LNCaP clone FGC (cell line): ENCODE measurements at places on chromosomes 6 and 20.

DNA sequence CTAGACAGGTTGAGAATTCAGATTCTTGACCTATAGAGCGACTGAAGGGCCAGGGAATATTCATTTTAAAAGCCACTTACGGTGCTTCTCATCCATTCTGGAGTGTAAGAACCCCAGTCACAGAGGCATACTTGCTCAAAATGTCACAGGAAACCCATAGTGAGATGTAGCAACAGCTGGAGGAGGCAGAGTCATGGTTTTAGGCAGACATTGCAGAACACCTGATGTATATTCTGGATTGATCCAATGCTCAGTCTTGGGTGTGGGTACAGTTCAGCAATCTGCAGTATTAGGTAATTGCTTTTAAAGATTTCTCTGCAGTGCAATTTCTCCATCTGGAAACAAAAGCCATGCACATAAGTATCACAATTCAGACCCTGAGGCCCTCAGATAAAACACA lies 137.4 kb upstream of the SLC22A23 start:
- DNase-seq, result no peak

GRCh38 chr20:60465993-60466686 lies 507.9 kb downstream of the CDH26 start:
- DNase-seq, result no peak

DNA sequence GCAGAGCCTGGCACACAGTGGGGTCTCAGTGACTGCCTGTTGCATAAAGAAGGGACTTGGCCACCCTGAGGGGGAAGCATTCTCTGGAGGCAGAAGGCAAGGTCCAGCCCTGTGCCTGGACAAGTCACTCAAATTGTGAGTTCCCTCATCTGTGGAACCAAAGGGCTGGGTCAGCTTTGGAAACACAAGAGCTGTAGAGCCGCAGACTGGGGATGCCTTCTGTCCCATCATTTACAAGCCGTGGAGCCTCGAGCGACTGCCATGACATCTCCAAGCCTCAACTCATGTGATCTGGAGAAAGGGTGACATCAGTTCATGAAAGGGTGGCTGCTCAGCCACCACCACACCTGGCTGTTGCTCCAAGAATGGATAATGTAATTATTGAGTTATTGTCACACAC lies 20.4 kb upstream of the SIRPD start:
- DNase-seq, result no peak

- DNase-seq, result no peak
Measured at GRCh38 chr6:119961450-119961849, 611.9 kb upstream of the MAN1A1 start.

- no peak for DNase-seq
Measured at GRCh38 chr6:44268095-44268628, 2.1 kb upstream of the TMEM151B start.

- DNase-seq, result no peak
Measured at GRCh38 chr6:167134448-167135328, 11.8 kb downstream of the CCR6 start.

DNA sequence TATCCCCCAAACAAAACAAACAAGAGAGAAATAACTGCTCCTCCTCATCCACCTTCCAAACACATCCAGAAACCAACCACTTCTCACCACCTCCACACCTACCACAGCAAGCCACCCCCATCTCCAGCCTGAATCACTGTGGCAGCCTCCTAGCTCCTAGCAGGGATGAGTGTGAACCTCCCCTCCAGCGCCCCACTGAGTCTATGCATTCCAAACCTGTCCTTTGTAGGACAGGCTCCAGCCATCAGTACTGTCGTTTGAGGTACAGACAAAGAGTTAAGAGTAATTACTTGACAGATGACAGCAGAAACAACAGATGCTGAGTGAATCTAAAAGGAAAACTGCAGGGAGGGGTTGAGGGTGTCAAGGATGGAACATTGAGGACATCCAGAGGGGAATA lies 2.4 kb downstream of the METTL24 start:
- no peak for DNase-seq

GRCh38 chr6:22670605-22671004 lies 101.2 kb downstream of the HDGFL1 start:
- DNase-seq, result no peak

GRCh38 chr20:19275630-19276071 lies 63.2 kb downstream of the SLC24A3 start:
- DNase-seq, result peak; percentile 64

DNA sequence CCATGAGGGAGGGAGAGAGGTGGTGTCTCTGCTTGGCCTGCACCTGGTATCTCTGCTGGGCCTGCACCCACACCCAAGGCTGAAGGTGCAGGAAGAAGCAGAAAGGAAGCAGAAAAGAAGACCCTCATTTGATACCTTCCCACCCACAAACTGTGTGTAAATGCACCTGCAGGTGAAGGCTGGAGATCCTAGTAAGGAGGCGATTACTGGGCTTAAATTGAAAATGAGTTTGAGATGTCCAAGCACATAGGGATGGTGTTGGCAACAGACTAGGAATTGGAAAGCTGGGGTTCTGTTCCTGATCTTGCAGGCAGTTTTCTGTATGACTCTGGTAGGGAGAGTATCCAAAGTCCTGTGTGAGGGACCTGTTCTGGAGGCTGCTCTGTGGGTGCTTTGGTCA lies 74.7 kb downstream of the LYRM2 start:
- no peak for DNase-seq

GRCh38 chr6:36570264-36570663 lies 23.0 kb upstream of the STK38 start:
- DNase-seq, result no peak

DNA sequence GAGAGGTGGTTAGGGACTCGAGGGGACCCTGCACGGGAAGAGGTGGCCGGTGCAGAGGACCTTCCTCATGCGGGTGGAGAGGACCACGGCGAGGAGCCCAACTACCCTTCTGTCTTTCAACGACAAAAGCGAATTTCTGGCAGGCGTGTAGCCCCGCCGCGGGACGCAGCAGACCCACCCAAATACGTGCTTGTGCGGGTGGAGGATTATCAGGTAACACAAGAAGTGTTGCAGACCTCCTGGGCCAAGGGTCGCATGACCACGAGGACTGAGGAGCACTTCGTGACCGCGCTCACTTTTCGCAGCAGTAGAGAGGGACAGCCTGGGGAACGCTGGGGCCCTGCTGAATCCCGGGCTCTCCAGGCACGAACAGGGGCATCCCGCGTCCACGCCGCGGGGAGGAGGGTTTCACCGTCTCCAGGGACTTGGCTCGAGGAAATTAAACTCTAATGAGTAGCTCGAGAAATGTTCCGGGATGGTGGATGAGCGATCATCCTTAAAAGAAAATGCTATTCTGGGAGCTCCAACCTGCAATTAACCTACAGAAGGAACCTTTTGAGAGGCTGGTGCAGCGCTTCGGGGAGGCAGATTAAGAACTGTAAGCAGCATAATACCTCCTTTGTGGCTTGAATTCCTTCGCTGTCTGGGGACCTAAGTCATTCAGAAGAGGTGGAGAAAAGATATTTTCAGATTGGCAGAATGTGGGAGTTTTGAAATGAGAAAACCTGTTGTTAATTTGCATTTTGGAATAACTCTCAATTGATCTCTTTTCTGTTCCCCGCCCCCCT lies 804 bp downstream of the C6orf141 start:
- DNase-seq, result no peak

GRCh38 chr6:105449756-105450390 lies 47.0 kb upstream of the PREP start:
- DNase-seq, result no peak

GRCh38 chr20:62876902-62877816 lies 15.5 kb upstream of the TCFL5 start:
- no peak for DNase-seq

DNA sequence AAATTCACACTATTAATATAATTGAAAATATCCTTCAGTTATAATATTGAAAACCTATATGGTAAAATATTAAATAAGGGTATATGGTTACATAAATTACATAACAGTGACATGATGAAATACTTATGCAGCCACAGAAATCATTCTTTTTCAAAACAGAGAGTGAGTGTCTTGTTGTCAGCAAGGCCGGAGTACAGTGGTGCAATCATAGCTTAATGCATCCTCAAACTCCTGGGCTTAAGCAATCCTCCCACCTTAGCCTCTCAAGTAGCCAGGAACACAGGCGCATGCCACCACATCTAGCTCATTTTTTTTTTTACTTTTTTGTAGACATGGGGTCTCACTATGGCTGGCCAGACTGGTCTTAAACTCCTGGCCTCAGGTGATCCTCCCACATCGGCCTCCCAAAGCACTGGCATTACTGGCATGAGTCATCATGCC lies 40.4 kb downstream of the FAM8A1 start:
- DNase-seq, result no peak

GRCh38 chr6:143773506-143774150 lies 69.5 kb upstream of the LTV1 start:
- DNase-seq, result peak; percentile 17

GRCh38 chr6:132494954-132495353 lies 18.0 kb downstream of the STX7 start:
- no peak for DNase-seq

- no peak for DNase-seq
Measured at GRCh38 chr6:113744861-113745260, 112.3 kb upstream of the MARCKS start.

- no peak for DNase-seq
Measured at GRCh38 chr6:146027586-146028251, 1.1 kb upstream of the GRM1 start.

- DNase-seq, result no peak
Measured at GRCh38 chr20:37574199-37574890, 46.7 kb upstream of the BLCAP start.

- no peak for DNase-seq
Measured at GRCh38 chr20:9615766-9616454, 101.5 kb downstream of the LAMP5 start.

- no peak for DNase-seq
Measured at GRCh38 chr20:11451793-11452291, 465.9 kb upstream of the BTBD3 start.

GRCh38 chr20:48538058-48538825 lies 289.6 kb downstream of the PREX1 start:
- no peak for DNase-seq

GRCh38 chr6:5723841-5724691 lies 282.7 kb downstream of the NRN1 start:
- no peak for DNase-seq

- DNase-seq, result no peak
Measured at GRCh38 chr6:116512734-116513133, 1.3 kb downstream of the CALHM5 start.

DNA sequence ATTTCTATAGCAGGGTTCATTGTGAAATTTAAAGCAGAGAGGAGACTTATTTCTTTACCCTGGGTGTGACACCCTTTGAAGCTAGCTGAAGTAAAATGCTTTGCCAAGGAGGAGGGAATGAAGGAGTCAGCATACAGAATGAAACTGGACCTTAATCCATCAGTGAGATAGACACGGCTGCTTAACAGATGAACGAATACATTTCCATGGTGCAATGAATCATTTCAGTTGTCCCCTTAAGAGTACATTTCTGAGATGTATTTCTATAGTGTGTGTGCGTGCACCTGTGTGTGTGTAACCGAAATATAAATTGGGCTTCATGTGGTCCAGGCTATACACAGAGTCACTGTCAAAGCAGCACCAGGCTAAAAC lies 73.8 kb upstream of the CD93 start:
- no peak for DNase-seq

DNA sequence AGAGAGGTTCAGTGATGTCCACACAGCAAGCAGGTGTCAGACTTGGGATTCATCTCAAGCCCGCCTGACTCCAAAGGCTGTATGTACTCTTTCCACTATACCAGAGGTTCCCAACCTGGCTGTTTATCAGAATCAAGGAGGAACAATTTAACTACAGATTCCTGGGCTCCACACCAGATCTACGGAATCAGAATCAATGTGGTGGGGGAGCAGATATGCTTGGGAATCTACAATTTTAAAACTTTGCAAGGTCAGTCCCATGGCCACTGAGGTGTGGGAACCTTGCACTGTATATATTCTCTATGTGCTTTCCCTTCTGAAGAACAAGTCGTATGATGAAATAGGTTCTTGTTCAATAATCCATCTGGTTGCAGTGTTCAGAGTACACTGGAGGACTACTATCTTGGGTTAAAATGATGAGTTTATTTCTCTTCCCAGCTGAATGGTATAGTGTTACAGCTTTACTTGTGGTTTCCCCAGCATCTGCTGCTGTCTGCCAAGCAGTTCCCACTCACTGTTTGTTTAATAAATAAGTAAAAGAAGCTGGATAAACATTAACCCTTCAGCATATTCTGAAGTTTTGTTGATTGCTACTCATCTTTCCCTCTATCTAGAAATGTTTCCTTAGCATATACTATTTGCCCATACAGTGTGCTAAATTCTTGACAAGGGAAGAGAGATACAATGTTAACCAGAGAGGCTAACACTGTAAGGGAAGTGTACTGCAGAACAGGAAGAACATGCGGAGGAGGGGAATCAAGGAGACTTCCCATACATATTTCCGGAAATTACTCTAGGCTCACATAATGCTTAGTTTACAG lies 9.9 kb downstream of the TTI1 start:
- DNase-seq, result peak; percentile 38

- no peak for DNase-seq
Measured at GRCh38 chr20:10427060-10427692, 6.8 kb downstream of the MKKS start.

- DNase-seq, result no peak
Measured at GRCh38 chr20:63361519-63362435, 628 bp upstream of the CHRNA4 start.

DNA sequence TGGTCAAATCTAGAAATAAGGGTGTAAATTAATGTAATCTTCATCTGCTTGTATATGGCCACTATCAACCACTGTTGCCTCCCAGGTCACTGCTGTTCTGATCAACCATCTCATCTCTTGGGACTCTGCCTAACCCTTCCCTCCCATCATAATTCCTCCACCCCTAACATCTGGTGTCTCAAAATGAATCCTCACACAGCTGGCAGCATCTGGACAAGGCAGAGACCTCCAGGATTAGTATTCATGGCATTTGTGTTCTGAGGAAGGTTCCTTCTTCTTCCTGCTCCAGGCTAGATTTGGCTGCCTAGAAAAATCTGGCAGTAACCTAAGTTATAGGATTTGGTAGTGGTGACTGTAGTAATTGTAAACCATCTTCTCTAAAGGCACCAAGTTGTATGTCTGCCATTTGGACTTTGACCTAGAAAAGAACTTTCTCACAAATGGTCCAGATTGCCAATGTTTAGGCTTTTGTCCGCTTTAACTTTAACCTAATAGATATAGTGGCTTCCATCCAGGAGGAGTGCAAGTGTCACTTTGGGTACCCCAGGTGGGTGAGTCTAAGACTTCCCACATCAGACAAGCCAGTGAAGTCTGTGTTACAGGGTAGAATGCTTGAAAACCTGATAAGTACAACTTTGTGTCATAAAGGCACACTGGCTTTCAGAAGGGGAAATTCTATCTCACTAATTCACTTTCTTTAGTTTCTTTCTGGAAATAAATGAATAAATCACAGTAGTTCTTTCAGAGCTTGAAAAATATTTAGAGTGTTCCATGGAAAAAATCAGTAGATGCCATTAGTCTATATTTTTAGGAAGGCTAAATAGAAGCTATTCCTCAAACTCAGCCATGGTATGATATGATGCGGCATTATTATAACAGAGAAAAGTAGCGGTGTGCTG lies 3.0 kb upstream of the PHACTR2 start:
- no peak for DNase-seq
